ENCODE measurements at places on chromosomes 4 and X.

DNA sequence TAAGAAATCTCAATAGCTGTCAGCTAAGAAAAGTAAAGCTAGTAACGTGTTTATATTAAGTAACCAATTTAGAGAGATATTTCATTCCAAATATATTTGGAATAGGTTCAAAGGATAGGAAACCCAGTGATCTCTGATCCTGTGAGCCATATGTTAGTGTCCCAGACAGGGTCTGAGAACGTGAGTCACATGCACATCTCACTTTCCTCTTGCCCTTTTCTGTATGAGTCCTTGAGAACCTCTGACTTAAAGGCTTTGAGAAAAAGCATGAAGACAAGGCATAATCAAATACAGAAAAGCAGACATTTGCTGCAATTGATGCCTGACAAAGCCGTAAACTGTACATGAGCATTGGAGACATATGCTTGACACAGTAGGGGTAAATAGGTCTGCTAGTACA is 655.1 kb upstream of the ADGRL3 start:
- no peak for DNase-seq

GRCh38 chr4:77263247-77263646 is 106.2 kb downstream of the CCNG2 start:
- DNase-seq = no peak

DNA sequence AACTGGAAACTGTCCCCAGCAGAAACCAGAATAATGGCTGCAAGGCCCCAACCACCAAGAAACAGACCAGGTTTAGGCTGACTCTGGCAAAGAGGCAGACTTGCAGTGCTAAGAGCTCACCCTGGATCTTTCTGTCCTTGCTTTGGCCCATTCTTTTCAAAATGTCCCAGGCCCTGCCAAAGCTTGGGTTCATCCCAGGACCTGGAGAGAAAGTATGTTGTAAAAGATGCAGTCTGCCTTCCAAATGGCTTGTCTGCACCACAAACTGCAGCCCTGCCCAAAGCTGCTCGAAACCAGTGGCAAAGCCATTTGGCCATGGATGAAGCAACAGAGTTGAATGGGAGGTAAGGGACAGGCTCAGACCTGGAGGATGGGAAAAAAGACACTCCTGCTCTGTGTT is 38.0 kb upstream of the LNX1 start:
- no peak for DNase-seq

GRCh38 chr4:123037804-123038203 is 115.4 kb upstream of the NUDT6 start:
- no peak for DNase-seq

GRCh38 chrX:74431797-74432196 is 10.5 kb downstream of the SLC16A2 start:
- no peak for DNase-seq

GRCh38 chrX:53440621-53441517 is 6.7 kb upstream of the HSD17B10 start:
- peak; percentile 23 for DNase-seq

GRCh38 chrX:110015032-110015431 is 12.1 kb downstream of the TMEM164 start:
- DNase-seq = no peak

GRCh38 chrX:153667956-153668396 is 5.6 kb downstream of the PNCK start:
- peak; percentile 63 for DNase-seq

All from stimulated activated CD4-positive, alpha-beta T cell treated with anti-CD3 and anti-CD28 coated beads, Interleukin-4, amount 100 ng/mL, for 4 hours (primary cell).